CD8-positive, alpha-beta T cell (primary cell): ENCODE measurements at places on chromosomes 6 and 20.

DNA sequence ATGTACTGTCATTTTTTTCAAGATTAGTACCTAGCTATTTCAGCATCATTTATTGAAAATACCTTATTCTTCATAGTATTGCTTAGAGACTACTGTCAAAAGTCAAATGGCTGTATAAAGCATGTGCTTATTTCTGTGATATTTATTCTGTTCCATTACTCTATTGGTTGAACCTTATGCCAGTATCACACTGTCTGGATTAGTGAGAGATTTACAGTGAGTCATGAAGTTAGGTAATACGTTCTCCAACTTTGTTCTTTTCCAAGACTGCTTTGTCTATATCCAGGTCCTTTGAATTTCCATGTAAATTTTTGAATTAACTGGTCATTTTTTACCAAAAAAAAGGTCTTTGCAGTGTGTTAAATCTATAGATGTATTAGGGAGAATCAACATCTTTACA is 18.6 kb upstream of the RNF217 start:
- DNase-seq = no peak

DNA sequence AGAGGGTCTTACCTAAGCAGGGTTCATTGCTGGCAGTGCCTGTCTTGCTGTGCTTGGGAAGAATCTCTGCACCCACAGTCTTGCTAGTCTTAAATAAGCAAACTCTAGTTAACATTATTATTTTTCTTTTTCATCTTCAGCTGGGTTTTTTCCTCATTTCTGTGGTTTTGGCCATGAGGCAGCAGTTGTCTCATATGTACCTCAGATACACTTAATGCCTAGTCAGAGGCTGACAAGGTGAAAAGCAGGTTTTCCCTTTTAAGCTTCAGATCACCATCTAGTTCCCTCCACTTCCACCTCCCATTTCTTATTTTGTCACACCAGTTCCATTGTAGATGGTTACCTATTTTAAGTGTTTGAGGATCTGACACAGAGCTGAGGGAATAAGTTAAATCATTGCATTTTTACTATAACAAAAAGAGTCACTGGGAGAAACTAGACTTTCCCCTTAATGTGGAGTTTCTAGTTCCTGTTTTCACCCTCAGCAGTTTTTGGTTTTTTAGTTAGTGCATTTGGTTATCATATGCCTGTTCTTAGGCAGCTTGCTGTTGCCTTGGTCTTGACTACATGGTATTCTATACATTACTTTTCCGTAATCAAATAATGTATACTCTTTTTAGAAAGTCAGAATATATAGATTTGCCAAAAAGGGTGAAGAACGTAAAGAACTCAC is 46.0 kb downstream of the AFDN start:
- DNase-seq = no peak

DNA sequence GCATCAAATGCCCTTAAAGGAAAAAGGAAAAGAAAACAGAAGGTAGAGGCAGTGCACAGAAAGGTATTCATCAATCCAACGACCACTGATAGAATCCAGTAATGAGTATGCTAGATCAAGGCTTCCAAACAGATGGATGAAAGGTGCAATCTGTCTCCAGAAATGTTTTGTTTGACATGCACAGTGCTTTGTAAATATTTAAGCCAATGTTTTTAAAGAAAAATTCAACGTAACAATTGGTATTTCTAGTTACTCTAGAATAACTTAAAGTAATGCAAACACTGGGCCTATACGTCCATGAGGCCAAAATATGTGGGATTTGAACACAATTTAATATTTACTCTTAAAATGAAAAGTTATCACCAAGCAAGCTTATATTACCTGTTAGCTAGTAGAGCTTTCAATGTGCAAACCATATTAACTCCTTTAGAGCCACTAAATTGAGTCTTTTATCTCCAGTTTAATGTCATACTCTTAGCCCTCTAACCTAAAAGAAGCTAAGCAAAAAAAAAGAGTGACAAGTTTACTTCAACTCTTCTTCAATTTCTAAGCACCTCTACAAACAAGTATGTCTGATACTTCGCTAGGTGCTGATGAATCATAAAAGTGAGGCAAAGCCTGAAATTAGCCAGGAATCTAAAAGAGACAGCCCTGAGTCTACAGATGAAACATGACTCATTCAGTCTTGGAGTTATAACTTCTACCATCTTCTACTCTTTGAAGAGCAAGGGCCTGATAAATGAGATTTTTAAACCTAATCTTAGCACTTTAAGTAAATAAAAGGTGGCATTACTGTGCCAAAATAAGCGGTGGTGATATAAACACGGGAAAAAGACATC is 169.8 kb downstream of the PTPRK start:
- no peak for DNase-seq

DNA sequence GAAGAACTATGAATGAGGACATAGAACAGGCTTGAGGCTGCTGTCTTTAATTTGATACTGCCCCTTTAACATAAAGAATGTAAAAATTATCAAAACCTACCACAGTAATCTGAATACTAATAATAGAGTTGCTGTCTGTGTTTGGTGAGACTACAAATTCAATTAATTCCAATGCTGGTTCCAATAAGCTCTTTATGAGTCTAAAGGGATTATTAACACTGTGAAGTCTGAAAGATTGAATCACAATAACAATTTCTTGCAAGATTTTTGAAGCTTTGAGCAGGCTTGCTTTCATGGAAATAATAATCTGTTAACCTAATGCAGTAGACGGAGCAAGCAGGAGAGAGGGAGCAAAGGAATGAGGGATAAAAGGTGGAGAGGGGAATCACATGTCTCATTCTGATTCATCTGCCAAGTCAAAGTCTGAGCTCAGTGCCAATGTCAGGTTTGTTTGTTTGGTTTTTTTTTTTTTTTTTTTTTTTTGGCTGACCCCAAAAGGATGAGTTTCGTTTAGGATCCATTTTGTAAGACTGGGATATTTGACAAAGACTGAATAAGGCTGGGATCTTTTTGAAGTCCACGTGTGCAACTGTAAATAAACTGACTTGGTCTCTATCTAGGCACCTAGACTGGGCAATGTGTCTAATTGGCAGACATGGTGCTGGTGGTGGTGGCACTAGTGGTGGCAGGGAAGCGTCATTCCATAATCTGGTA is 211.6 kb downstream of the RNF144B start:
- DNase-seq = no peak

DNA sequence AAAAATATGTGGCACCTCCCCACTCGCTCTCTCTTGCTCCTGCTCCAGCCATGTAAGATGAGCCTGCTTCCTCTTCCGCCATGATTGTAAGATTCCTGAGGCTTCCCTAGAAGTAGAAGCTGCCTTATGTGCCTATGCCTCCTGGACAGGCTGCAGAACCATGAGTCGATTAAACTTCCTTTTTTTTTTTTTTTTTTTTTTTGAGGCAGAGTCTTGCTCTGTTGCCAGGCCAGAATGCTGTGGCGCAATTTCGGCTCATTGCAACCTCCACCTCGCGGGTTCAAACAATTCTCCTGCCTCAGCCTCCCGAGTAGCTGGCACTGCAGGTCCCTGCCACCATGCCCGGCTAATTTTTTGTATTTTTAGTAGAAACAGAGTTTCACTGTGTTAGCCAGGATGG is 112.5 kb downstream of the FAM217A start:
- no peak for DNase-seq

DNA sequence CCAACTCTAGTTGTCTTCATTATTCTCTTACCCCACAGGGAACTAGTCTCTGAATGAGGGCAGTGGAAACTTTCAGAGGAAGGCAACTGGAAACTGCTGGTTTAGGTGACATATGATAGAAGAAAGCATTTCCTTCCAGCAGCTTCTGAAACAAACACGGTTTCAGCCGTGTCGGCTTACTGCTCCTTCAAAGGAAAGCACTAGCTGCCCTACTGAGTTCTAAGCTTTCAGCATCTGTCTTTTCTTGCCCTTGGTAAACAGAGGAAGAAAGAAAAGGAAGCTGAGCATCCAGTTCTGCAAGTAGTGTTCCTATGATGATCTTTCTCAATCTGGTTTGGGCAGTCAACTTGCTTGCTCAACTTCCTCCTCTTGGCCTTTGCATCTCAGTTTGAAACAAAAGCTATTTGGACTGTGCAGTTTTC is 117.5 kb upstream of the CEP85L start:
- DNase-seq = peak; percentile 8

DNA sequence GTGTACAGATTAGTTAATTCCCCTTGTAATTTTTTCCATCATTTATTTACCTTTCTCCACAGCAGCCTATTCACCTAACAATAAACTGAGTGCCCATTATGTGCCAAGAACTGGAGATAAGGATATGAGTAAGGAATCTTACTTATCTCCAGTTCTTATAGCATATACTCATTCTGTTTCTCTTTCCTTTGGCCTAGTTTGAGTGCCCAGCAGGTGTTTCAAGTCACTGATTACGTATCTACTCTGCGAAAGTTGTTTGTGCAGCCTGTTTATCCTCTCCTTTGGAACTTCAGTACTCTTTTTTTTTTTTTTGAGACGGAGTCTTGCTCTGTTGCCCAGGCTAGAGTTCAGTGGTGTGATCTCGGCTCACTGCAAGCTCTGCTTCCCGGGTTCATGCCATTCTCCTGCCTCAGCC is 17.3 kb upstream of the POU5F1 start:
- DNase-seq = no peak

- DNase-seq = no peak
Measured at GRCh38 chr6:29845405-29846006, 17.9 kb downstream of the HLA-G start.

GRCh38 chr6:163691049-163691448 is 276.5 kb downstream of the QKI start:
- DNase-seq = no peak

- DNase-seq = no peak
Measured at GRCh38 chr6:193180-193579, 99.1 kb upstream of the DUSP22 start.

- DNase-seq = no peak
Measured at GRCh38 chr20:22924949-22925612, 110.0 kb upstream of the SSTR4 start.

DNA sequence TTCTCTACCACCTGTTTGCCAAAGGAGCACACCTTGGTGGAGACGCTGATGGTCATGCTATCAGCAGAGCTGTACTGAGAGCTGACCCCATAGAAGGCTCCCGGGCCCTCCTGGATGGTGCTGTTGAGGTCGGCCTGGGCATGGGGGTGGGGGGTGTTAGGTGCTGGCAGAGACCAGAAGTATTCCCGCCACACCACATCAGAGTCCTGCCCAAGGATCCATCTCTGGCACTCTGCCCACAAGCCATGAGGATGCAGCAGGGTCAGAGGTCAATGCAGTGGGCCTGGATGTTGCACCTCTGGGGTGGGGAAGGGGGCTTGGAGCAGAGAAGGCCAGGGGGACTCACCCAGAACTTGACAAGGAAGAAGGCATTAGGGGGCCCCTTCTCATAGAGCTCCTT is 7.4 kb downstream of the RPL10A start:
- no peak for DNase-seq

GRCh38 chr6:26472549-26473290 is 15.0 kb downstream of the BTN2A1 start:
- DNase-seq = no peak

DNA sequence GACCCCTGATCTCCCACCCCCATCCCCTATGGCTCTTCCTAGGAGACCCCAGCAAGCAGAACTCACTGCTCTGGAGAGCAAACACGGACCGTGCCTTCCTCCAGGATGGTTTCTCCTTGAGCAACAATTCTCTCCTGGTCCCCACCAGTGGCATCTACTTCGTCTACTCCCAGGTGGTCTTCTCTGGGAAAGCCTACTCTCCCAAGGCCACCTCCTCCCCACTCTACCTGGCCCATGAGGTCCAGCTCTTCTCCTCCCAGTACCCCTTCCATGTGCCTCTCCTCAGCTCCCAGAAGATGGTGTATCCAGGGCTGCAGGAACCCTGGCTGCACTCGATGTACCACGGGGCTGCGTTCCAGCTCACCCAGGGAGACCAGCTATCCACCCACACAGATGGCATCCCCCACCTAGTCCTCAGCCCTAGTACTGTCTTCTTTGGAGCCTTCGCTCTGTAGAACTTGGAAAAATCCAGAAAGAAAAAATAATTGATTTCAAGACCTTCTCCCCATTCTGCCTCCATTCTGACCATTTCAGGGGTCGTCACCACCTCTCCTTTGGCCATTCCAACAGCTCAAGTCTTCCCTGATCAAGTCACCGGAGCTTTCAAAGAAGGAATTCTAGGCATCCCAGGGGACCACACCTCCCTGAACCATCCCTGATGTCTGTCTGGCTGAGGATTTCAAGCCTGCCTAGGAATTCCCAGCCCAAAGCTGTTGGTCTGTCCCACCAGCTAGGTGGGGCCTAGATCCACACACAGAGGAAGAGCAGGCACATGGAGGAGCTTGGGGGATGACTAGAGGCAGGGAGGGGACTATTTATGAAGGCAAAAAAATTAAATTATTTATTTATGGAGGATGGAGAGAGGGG is 1.4 kb downstream of the LTA start:
- no peak for DNase-seq

DNA sequence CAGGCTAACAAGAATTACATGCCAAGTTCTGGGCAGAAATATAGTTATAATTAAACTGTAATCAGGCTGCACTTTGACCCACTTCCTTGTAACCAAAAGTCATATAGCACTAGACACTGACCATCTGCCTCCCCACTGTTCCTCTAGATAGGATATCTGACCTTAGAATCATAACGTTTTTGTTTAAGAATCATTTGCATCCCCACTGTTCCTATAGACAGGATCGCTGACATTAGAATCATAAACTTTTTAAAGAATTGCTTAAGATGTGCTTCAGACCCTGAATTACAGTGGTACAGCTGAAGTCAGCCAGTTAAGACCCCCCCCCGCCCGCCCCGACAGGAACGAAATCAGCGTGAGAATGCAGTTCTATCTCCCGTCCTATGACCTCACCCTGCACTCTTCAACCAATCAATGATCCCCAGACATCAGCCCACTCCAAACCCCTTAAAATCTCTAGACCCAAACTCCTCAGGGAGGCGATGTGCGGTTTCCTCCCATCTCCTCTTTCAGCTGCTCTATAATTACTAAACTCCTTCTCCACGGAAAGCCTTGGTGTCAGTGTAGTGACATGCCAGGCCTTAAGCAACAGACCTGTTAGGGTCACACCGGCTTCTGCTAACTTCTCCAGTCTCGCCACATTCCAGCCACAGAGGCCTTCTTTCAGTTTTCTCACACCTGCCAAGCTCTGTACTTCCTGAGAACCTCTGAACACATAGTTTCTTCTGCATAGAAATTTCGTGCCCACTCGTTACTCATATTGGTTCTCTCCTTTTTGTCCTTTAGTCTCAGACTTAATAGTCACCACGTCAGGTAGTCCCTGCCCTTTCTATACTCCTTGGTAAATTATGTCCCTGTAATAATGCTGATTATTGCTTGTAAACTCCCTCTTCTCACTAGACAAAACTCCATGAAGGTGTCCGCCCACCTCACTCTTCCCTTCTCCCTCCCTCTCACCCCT is 93.5 kb downstream of the DTNBP1 start:
- no peak for DNase-seq
